BJ (cell line): ENCODE measurements at places on chromosomes 6 and 20.

- DNase-seq, result no peak
Observed at GRCh38 chr6:84432619-84433018, 205.2 kb upstream of the CEP162 start.

DNA sequence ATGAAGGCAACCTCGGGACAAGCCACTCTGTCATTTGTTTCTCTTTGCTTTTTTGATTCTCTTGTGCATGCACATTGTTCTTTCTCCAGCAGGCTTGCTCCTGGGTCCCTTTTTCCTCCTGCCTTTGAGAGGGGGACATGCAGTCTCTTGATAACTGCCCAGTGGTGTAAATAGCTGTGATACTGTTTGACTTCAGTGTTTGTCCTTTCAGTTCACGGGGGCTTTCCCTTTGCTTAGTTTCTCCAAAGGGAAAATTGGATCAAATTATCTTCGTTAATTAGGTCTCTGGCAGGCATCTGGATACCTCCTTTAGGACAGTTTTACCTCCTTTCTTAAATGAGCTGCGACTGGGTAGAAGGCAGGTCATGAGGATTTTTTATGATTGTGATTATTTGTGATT lies 41.5 kb downstream of the RALGAPB start:
- DNase-seq, result no peak

GRCh38 chr20:9514461-9515213 lies at the start of gene LAMP5:
Gene LAMP5, plus strand, starts transcription at chr20:9514590. Its CDS starts 263 bp downstream, at chr20:9514853.
- no peak for DNase-seq

DNA sequence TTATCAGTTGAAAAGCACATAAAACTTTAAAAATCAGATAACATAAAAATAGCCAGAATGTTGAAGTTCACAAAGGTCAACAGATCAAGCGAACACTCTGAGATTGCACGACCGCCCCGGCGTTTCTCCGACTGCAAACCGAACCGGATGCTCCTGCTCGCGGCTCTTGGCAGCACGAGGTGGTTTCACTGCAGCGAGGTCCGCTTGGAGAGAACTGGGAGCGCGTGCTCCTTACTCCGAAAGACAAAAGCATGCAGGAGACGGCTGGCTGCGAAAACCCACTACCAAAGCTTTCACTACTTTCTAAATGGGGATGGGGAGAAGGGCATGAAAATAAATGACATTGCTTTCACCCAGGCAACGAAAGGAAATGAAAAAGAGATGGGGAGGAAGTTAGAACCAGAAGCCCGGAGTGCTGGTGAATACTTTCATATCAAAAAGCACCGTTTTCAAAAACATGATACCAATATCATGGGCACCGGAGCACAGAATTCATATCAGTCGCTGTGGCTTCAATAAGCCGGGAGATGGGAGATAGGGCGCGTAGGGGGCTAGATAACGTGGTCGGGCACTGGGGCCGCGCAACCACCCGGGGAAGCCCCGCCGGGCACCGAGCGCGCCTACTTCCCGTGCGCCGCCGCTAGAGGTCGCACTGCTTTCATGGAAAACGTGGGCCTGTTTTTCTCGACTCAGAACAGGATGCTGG lies 8.3 kb upstream of the ANKRD60 start:
- DNase-seq, result no peak

- no peak for DNase-seq
Observed at GRCh38 chr6:158377860-158378259, 65.6 kb downstream of the TULP4 start.

DNA sequence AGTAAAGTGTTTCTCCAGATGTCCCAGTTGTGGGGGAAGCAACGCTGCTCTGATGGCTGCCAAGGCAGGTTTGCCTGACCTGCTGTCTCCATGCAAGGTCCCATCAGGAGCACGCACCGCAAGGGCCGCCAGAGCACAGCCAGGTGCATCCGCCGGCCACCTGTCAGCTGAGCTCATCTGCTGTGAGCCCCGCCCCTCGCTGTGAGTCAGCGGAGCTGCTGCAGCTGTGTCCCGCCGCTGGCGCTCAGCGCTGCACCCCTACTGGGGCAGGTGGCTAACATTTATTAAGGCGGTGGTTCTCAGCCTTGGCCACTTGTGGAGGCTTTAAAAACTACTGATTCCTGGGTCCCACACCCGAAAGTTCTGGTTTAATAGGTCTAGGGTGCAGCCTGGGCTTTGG lies 225.7 kb downstream of the UST start:
- DNase-seq, result no peak

DNA sequence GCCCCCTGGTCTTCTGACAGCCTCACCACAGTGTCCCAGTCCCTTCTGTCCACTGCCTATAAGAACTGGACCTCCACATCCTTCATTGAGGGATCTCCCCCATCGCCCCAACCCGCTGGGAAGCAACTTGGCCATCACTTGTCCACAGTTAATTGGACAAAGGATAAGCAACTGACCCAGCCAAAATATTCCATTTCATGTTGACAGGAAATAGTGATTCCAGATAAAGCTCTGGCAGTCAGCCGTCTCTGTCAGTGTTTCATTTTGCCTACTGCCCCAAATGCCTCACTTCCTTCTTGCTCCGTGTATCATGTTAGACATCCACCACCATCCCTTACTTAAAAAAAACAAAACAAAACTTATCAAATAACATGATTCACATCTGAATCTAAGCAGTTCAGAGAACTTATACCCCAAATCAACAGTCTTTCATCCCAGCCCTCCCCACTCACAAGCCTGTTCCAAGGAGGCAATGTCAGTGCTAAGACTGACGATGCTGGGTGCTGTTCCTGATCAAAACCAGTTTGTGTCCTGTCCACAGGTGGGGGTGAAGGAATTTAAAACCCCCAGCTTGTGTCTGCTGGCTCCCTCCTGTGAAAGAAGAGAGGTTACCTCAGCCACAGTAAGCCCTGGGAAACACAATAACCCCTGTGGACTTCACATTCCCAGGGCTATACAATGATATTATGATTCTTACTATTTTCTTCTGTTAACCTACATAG lies 162.5 kb downstream of the WDR27 start:
- DNase-seq, result no peak

GRCh38 chr6:106079961-106080762 lies 6.0 kb upstream of the PRDM1 start:
- no peak for DNase-seq

DNA sequence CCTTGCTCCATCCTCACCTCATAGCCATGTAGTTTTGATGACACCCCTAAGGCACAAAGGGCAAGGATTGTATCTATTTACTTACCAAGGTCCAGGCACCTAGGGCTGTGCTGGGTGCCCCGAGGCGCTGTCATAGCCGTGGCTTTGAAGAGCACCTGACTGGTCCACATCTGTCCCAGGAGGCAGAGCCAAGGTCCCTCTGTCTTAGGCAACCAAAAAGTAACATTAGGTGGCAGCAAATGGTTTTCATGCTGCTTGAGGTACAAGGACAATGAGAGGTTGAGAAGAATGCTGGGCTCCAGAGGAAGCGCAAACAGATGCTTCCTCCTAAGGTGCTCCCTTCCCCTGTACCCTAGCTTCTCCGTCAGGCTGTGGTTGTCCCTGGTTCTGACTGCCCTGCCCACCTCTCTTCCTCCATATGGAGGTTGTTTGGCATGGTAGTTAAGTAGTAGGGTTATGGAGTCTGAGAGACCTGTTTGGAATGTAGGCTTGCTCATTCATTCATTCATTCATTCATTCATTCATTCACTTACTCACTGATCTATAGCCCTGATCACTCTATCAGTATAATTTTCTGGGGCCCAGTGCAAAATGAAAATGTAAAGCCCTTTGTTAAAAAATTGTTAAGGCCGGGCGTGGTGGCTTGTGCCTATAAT lies 3.0 kb upstream of the UQCC2 start:
- no peak for DNase-seq

GRCh38 chr6:109373762-109374161 lies 8.5 kb downstream of the CD164 start:
- no peak for DNase-seq

DNA sequence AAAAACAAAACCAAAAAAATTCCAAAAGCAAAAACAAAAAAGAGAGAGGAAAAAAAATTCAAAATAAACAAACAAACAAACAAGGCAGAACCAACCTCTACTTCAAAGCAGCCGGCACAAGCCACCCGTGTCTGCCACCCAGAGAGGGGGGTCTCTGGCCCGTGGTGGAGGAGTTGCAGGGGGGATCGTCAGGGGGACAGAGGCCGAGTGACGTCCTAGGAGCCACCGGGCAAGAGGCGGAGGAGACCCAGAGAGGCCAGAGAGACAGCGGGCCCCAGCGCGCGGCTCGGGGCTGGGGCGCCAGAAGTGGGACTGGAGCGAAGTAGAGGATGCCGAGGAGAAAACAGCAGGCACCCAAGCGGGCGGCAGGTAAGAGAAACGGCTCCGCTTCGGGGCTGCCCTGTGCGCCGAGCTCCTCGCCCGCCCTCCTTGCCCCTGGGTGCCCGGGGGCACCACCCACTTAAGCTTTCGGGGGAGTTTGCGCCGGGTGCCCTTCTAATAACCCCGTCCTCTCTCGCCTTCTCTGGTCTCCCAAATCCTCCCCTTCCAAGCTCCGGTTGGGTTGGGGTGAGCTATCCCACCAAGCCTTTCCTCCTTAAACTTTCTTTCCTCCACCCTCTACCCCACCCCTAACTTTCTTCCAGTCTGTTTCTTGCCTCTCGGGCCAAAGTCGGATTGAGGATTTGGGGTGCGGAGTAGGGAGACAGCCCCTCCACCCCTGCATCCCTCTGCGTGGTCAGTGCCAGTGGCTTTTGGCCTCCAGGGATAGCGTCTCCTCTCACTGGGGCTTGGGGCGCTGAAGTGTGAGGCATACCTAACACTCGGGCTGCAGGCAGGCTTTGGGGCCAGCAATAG lies 1.0 kb downstream of the TSHZ2 start:
- no peak for DNase-seq

- DNase-seq, result no peak
Observed at GRCh38 chr20:6473197-6473596, 294.3 kb upstream of the BMP2 start.

GRCh38 chr20:63898882-63899558 lies 4.1 kb downstream of the DNAJC5 start:
- DNase-seq, result no peak

GRCh38 chr20:36030149-36030548 lies 61.8 kb downstream of the CNBD2 start:
- no peak for DNase-seq

DNA sequence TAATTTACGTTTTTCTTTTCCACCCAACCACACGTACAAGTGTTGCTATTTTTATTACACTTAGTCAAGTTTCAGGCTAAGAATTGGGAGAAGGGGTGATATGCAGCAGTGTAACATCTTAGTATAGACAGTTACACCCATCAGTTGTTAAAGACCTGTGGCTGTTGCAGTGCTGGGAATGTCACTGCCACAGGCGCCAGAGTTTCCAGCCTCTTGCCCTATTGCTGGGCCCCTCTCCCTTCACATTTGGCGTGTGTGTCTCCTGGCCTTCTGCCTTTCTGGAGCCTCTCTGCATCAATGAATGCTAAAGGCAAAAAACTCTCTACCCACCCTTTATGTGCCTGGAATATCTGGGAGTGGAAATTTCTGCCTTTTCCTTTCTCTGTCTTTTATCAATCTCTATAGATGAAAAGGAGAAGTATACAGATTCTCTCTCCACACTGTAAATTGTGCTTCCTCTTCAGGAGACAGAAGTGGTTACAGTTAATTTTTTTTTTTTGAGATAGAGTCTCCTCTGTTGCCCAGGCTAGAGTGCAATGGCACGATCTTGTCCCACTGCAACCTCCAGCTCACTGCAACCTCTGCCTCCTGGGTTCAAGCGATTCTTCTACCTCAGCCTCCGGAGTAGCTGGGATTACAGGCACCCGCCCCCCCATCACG lies 73.0 kb downstream of the TIAM2 start:
- no peak for DNase-seq

GRCh38 chr6:20693466-20694063 lies 159.3 kb downstream of the CDKAL1 start:
- peak; percentile 26 for DNase-seq

DNA sequence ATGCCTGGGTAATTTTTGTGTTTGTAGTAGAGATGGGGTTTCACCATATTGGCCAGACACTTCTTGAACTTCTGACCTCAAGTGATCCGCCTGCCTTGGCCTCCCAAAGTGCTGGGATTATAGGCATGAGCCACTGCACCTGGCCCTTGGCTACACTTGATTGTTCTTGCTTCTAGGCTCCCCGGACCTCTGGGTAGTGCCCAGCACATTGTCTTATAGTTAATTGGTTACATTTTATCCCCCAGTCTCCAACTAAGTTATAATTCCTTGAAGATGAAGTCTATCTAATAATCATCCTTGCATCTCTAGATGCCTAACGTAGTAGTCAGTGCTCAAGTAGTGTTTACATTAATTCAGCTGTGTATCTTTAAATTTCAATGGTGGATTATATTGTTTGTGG lies 11.8 kb downstream of the SMPDL3A start:
- DNase-seq, result no peak

DNA sequence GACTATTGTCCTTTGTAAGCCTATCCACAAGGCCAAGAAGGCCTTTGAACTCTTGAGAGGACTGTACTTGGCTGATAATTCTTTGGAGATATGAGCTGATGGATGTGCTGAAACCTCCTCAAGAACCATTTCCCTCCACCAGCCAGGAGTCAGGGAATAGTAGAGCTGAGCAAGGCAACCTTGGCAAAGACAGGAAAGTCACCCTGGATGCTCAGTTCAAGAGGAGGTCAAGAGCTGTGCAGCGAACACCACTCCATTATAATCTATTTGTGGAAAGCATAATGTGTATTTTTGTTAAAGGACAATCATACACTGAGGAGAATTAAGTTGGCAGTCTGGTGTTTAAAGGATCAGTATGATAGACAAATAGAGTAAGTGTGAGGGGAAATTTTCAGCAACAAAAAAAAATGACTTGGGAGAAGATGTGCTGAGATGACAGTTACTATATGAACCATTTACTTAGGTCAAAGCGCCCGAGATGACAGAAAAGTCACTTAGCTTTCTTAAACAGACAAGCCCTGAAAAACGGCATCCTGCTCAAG lies 177.2 kb upstream of the COL21A1 start:
- DNase-seq, result no peak

DNA sequence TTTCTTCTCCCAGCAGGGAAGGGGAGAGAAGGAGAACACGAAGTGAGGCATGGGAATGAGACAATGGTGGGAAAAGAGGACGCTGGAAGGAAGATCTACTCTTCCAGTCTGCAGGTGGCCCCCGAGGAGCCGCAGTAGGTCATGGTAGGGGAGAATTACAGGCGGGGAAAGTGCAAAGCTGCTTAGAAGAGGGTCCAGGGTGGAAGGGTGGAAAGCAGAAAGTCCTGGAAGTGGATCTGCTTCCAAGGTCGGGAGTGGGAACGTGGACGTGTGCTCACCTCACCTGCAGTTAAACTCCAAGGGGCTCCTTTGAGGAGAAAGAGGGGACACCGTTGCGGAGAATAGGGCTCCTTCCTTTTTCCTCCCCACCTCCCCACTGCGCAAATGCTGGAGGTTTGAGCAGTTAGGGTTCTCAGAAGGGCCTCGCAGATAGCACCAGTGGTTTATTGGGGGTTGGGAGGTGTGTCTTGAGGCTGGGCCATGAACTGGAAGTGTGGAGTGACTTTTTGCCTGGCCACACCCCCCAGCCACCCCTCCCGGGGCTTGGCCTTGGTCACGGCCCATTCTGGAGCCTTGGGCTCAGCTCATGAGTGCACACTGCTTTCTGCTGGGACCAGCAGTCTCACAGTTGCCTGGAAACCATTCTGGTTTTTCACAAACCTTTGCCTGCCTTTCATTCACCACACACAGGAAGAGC lies 100.4 kb upstream of the MLN start:
- DNase-seq, result no peak
